ENCODE measurements at places on chromosomes 7 and 10.
A peak's percentile ranks its signal among the peaks of the same experiment; 100 is the strongest.

DNA sequence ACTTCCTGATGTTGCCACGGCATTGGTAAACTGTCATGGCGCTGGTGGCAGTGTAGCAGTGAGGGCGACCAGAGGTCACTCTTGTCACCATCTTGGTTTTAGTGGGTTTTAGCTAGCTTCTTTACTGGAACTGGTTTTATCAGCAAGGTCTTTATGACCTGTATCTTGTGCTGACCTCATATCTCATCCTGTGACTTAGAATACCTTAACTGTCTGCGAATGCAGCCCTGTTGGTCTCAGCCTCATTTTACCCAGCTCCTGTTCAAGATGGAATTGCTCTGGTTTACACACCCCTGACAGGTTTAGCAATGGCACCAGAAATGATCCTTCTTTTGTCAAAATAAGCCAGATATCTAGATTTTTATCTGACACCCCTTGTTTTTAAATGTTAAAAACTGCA lies 85.3 kb downstream of the ARL4A start:
- DNase-seq, result no peak

GRCh38 chr7:135509589-135509838 lies 388 bp downstream of the CNOT4 start:
- no peak for DNase-seq

- no peak for DNase-seq
Observed at GRCh38 chr10:130820880-130821482, 490.5 kb downstream of the TCERG1L start.

- no peak for DNase-seq
Observed at GRCh38 chr10:119896937-119897770, 4.6 kb downstream of the SEC23IP start.

DNA sequence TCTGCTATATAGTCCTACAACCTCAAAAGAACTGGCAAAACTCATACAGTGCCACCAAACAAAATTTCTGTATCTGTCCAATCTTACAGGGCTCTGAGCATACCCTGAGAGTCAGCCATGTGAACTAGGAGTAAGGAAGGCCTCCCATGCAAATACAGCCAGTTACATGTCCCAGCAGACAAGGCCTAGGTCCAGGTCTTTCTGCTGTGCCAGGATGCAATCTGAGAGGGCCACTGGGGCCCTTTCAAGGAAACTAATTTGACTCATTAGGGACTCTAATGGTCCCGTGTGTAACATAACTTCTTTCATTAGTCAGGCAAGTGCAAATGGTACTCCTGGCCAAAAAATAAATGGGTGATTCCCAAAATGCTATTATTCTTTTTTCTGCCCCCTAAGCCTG lies 17.9 kb upstream of the HIBADH start:
- no peak for DNase-seq

DNA sequence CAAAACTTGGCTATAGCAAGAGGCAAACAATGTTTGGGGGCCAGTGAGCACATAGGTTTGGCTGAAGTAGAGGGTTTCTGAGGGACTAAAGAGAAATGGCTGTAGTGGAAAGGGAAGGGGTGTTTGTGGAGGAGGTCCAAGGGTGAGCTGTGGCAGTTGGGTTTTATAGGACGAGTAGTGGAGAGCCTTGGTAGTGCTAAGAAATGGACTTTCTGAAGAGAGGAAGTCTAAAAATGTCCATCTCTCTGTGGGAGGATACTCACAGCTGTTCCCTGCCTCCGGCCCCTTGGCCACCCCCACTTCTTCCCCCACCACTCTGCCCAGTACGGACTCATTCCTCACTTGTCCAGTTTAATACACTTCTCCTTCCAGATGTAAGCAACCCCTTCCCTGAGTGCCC lies 64.3 kb downstream of the ZNF22 start:
- no peak for DNase-seq

GRCh38 chr10:113473851-113474250 lies 79.0 kb upstream of the HABP2 start:
- no peak for DNase-seq

- DNase-seq, result no peak
Observed at GRCh38 chr10:20811131-20811530, 86.0 kb downstream of the NEBL start.

- peak; percentile 8 for DNase-seq
Observed at GRCh38 chr7:134995239-134996096, 9.2 kb downstream of the AGBL3 start.

DNA sequence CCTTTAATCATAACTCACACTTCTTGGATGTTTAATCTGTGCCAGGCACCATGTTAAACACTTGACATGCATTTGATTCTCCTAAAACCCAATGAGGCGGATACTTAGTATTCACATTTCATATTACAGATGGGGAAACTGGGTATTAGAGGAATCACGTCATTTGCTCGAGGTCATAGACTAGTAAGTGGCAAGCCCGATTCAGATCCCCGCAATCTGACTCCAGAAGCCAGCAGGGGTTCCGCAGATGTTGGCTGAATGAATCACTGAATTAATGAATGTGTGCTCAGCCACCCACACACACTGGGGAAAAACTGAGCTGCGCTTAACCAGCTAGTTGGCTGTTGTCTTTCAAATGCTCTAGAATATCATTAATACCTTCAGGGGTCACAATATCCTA lies 22.5 kb upstream of the ENO4 start:
- DNase-seq, result no peak

DNA sequence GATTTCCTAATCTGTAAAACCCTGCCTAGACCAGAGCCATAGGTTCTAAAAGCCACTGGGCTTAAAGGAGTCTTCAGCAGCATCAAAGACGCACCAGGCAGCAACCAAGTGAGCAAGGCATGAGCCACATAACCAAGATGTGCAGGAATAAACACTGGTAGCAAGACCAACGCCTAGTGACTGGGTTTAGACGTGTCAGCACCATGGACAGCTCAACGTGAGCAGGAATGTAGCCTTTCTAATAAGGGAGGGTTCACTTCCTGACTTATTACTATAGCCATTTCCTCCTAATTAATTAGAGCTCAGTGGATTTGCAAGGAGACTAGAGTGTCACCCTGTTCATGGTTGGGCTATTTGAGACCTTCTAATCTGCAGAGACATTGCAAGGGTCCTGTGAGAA lies 223.7 kb downstream of the LHFPL3 start:
- DNase-seq, result peak; percentile 7

DNA sequence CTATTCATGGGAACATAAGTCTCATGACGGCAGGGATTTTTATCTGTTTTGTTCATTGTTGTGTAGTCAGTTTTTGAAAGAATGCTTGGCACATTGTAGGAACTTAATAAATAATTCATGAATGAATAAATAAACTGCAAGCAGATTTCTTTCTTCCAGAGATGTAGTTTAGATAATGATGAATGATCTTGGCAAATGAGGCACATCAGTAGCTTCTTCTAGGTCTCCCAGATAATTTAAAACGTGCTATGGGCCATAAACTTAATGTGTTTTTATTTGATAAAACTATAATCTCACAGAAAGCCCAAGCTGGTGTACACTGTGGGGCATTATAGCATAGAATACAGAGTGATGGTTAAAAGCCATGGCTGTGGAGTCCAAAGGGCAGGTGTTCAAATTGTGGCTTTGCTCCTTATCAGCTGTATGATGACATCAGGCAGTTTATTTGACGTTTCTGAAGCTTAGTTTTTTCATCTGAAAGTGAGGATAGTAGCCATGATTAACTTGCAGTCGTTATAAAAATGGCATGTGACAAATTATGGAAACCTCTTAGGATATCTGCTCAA lies 3.5 kb downstream of the MGAM start:
- DNase-seq, result no peak

DNA sequence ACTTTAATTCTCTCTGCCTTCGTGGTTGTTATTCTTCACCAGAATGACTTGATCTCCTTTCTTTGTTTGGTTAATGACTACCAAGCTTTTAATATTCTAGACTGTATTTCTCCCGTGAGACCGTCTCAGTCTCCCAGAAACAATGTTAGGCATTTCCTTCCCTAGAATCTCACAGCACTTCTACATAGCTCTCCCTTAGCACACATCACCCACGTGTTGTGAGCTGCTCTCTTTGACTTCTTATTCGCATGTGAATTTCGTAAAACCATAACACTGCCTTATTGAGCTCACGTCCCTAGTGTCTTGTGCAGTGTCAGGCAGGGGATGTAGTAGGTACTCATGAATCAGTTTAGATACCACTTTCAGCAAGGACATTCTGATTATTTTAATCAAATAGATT lies 57.5 kb upstream of the MGAM2 start:
- no peak for DNase-seq

DNA sequence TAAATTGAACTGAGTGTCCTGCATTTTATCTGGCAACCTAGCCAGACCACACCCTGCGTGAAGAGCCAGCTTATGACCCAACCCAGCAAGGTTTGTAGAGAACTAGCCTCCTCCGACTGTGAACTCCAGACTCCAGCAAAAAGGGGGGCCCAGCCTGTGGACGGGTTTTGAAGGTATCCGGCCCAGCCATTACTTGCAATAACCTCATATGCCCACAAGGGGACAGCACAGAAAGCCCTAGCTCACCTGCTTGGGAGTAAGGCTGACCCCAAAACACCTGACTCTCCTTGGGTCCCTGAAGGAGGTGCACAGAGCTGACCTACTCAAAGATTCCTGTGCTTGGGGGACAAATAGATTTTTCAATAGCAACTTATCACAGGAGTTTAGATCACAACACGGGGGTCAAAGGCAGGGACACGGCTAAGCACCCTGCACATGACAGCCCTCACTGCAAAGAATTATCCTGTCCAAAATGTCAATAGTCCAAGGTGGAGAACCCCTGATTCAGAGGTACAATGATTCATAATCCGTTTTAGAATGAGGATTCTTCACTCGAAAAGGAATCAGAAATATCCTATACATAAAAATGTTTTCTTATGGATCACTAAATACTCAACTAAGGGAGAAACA lies 4.6 kb downstream of the TRPV6 start:
- no peak for DNase-seq

GRCh38 chr10:21536874-21537273 lies 2.8 kb downstream of the MLLT10 start:
- no peak for DNase-seq

GRCh38 chr7:157575777-157576176 lies 239.0 kb downstream of the DNAJB6 start:
- no peak for DNase-seq

GRCh38 chr7:137471128-137471527 lies 127.6 kb upstream of the PTN start:
- no peak for DNase-seq

- DNase-seq, result no peak
Observed at GRCh38 chr7:98911916-98912315, 33.6 kb downstream of the TRRAP start.

DNA sequence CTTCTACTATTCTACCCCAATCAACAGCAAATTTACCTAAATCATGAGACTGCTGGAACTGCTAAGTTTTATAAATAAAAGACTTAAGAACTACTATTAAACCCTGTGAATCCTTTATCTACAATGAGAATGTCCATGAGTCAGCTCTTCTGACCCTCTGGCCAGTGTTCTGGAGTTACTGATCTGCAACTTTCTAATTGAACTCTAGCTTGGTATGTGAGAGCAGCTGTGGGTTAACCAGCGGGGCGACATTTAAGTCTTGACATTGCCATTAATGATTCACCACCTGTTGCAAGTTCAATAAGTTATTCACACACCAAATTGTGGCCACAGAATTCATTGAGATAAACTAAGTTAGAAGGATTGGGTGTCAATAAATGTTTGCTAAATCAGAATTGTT lies 359.8 kb downstream of the PCDH15 start:
- DNase-seq, result no peak

- DNase-seq, result peak; percentile 25
Observed at GRCh38 chr7:105224884-105225651, 163.7 kb downstream of the SRPK2 start.

GRCh38 chr7:128017862-128018845 lies 13.1 kb downstream of the LRRC4 start:
- DNase-seq, result no peak

- DNase-seq, result no peak
Observed at GRCh38 chr10:6592080-6592479, 12.0 kb upstream of the PRKCQ start.

GRCh38 chr10:78972160-78972946 lies 96.4 kb upstream of the ZMIZ1 start:
- DNase-seq, result no peak

- no peak for DNase-seq
Observed at GRCh38 chr10:5611899-5612680, 54.3 kb downstream of the ASB13 start.

All from GM18507 (cell line).